ENCODE measurements at places on chromosomes 16 and 17.
A peak's percentile ranks its signal among the peaks of the same experiment; 100 is the strongest.

GRCh38 chr17:40190197-40191021 lies 13.1 kb downstream of the RAPGEFL1 start:
- no peak for DNase-seq

DNA sequence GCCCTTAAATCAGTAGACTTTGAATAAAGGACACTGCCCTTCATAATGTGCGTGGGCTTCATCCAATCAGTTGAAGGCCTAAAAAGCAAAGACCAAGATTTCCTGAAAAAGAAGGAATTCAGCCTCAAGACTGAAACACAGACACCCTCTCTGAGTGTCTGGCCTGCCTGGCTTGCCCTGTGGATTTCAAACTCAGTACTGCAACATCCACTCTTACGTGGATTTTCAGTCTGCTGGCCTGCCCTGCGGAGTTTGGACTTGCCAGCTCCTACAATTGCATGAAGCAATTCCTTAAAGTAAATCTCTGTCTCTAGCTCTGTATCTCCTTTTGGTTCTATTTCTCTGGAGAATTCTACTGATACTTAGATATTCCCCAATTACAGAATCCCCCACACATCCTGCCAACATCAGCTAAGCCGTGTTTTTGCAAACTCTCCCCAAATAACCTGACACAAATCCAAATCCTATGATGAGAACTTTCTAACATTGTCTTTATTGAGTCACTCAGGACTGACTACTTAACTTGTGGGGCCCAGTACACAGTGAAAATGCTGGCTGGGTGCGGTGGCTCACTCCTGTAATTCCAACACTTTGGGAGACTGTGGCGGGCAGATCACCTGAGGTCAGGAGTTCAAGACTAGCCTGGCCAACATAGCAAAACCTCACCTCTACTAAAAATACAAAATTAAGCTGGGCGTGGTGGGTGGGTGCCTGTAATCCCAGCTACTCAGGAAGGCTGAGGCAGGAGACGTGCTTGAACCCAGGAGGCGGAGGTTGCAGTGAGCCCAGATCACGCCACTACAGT lies 7.2 kb upstream of the TNFRSF17 start:
- no peak for DNase-seq

DNA sequence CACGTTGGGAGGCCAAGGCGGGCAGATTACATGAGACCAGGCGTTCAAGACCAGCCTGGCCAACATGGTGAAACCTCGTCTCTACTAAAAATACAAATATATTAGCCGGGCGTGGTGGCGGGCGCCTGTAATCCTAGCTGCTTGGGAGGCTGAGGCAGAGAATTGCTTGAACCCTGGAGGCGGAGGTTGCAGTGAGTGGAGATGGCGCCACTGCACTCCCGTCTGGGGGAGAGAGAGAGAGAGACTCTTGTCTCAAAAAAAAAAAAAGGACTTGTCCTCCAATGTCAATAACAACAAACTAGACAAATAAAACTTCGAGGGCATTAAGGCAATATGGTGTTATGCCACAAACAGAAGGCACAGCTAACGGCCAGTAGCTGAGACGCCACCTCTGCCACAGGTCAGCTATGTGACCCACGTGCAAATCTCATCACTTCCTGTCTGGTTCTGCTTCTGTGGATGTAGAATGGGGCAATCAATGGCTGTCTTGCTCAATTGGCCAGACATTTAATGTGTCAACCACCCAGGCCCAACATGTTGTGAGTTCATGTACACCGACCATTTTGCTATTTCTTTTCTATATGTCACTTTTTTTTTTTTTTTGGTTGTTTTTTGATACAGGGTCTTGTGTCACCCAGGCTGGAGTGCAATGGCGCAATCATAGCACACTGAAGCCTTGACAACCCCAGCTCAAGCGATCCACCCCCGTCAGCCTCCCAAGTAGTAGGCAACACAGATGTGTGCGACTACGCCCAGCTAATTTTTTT lies 834 bp upstream of the TXNDC11 start:
- DNase-seq, result no peak

DNA sequence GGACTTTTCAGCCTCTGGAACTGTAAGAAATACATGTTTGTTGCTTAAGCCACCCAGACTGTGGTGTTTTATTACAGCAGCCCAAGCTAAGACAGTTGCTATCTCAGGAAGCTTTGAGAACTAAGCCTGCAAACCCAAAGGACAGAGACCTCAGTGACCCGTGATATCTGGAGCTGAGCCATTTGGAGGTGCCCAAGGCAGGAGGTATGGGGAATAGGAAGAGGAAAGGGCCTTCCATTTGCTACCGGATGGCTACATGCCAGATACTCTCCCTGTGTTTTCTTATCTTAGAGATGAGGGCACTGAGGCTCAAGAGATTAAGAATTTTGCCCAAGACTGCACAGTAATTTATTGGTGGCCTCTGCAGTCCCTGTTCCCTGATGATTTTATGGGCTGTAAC lies 622.1 kb upstream of the CDH5 start:
- no peak for DNase-seq

- DNase-seq, result no peak
These were observed 18.9 kb upstream of the ABCC3 start for GRCh38 chr17:50615828-50616227.

GRCh38 chr17:47844227-47844626 lies 3.2 kb upstream of the SCRN2 start:
- DNase-seq, result no peak

- no peak for DNase-seq
These were observed 11.8 kb upstream of the KCNH6 start for GRCh38 chr17:63511331-63511730.

- no peak for DNase-seq
These were observed 183.5 kb downstream of the PHKB start for GRCh38 chr16:47644661-47645060.

DNA sequence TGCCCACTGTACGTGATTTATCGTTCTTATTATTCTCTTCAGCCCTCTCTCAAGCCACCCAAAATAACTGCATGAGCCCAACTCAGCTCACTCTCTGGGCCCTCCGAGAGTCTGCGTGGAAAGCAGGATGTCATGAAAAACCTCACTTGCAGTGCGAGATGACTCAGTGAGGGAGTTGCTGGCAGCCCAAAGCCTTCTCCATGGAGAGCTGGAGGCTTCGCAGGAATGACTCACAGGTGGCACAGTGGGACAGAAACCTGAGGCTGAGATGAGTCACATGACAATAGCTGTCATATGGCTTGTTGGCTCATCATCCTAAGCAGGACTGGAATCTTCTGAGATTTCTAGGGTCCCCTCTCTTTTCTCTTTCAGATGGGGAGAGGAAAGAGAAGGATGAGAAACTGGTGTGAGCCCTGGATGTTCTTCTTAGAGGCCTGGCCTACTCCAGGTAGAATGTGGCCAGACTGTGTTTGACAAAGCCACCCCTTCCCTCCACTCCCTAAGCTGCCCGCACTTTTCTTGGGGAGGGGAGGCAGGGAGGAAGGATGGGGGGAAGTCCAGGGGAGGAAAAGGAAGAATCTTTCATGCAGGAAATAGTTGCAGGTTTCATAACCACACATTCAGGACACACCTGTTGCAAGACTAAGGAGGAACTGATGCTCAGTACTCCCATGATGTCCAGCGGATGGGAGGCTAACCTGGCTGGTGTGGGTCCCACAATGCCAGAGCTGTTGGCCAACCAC lies 160.6 kb upstream of the RPL38 start:
- DNase-seq, result no peak

DNA sequence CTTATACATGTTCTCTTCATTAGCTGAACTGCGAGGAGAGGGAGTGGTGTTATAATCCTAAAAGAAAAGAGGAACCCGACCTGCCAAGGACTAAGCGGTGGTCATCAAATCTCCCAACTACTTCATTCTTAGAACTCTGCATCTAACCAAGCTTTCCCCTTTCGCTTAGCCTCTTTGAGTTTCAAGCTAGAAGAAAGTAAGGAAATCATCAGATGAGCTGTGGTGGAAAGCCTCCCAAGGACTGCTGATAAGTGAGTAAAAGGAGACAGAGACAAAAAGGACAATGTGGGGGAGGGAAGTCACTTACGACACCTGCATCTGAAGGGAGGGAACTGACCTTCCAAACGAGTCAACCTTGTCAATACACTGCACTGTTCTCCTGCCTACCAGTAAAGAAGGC lies 121.3 kb downstream of the TRIM37 start:
- DNase-seq, result no peak

GRCh38 chr17:253091-253846 lies 71.8 kb upstream of the DOC2B start:
- no peak for DNase-seq

DNA sequence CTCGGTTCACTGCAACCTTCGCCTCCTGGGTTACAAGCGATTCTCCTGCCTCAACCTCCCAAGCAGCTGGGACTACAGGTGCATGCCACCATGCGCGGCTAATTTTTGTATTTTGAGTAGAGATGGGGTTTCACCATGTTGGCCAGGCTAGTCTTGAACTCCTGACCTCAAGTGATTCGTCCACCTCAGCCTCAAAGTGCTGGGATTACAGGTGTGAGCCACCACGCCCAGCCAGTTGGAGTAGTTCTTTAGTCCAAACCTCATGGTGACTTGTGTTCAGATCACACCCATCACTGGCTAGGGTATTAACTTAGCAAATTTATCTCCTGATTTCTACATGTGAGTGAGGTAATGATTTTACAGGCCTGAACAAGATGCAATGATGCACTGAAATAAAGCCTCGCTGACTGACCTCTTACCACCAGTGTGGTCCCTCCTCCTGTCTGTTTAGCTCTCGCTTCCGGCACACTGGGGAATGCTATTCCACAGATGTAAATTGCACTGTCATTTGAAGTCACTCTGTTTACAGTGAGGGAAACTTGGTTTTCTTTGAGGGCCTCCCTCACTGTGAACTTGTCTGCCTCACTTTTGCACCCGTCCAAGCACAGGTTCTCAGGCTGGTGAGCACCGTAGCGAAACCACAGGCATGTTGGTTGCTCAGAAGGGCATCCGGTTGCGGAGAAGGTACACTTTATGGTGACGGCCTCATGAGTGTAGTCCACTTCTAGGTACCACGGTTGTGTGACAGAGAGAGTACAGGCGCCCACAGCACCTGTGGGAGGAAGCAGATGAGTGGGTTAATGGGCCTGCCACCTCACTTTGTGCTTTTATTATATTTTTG lies 5.5 kb downstream of the IGSF6 start:
- DNase-seq, result peak; percentile 51

- DNase-seq, result no peak
These were observed 47.9 kb downstream of the RABEP1 start for GRCh38 chr17:5329784-5330557.

- DNase-seq, result peak; percentile 85
These were observed 22.9 kb downstream of the SOCS1 start for GRCh38 chr16:11232852-11233726.

DNA sequence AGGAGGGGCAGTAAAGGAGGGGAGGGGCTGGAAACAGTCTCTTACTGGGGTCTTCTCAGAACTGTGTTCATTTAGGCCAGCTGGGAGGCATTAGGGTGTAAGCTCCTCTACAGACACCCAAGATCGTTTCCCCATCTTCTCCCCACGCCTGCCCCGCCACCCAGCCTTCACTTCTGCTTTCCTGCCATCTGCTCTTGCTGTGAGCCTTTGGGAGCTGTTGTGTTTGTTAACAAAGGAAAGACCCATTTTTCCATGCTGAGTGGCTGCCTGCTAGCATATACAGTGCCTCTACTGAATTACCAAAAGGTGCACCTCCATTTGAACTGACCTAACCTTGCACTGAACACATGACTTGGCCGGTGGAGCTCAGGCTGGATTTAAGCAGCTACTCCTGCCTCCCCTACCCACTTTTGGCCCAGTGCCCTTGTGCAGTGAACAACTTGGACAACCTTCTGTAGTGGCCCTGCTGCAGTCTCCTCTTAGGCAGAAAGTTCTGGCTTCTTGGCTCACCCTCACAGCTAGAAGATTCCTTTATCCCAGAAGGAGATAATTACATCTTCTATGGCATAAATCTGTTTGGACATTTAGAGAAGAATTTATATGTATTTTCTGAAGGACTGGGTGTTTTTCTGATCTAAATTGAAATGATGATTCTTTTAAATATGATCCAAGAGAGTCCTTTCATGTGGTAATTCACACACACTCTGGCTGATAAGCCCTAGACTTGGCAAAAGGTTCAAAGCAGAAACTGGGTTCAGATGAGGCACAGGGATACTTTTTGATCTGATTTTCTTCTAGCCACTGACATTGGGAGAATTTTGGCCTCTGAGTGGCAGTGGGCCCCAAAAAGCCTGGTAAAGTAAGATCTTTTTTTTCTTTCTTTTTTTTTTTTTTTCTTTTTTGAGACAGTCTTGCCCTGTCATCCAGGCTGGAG lies 81.9 kb upstream of the HNF1B start:
- no peak for DNase-seq

DNA sequence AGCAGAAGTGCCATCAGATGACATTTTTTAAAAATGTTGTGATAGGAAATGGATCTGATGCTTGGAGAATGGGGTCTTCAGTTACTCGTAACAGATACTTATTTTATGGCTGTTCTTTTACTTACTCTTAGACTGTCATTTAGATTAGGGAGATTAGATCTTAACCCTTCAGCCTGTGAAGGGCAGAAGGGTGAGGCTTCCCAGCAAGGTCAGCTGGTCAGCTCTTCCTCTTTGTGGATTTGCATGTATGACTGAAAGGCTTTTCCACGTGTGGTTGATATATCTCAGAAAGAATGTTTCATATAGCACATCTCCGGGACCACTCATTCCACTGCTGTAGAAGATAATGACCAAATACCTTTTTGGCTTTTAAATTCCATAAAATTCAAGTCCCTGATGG lies 27.4 kb downstream of the GRB7 start:
- no peak for DNase-seq

DNA sequence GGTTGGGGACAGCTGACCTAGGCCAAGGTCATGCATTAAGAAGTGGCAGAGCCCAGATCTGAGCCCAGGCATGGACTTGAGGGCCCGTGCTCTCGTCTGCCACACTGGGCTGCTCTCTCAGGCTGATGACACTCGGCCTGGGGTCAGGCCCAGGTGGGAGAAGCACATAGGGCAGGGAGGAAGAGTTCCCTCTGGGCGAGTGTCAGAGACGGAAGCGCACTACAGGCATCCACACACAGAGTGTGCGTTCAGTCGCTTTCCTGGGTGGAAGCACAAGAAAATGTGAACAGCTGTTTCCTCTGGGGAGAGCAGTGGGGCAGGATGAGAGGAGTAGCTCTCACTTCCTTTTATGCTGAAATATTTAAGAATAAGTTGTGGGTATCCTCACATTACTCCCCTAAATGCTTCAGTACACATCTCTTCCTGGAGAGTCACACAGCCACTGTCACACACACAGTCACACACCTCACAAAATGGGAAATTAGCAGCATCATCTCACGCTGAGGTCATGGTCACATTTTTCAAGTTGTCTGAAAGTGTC lies 59.7 kb downstream of the B9D1 start:
- no peak for DNase-seq

- DNase-seq, result no peak
These were observed 383.6 kb downstream of the UTP18 start for GRCh38 chr17:51643702-51644490.

Data from activated T-cell treated with anti-CD3 and anti-CD28 coated beads for 4 hours (primary cell).